Activated CD8-positive, alpha-beta memory T cell treated with anti-CD3 and anti-CD28 coated beads, Interleukin-2, amount 50 U/mL, for 48 hours (primary cell): ENCODE measurements at places on chromosomes 11 and 22.

- no peak for DNase-seq
Measured at GRCh38 chr11:125005491-125005890, 51.5 kb downstream of the CCDC15 start.

DNA sequence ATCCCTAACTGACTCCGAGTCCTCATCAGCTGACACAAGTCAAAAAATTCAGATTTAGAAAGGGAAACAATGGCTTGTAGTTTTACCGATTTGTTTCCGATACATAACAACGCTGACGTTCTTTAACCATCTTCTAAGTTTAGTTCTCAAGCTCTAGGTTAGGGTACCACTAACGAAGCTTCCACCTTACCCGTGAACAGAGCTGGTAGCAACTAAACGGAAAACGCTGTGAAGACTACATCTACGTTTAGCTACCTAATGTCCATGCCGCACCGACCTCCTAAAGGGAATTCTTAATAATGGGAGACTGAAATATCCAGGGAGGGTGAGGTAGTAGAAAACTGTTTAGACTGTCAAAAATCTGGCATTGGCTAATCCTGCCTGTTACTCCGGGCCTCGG is 1.0 kb downstream of the NUP98 start:
- DNase-seq, result no peak

DNA sequence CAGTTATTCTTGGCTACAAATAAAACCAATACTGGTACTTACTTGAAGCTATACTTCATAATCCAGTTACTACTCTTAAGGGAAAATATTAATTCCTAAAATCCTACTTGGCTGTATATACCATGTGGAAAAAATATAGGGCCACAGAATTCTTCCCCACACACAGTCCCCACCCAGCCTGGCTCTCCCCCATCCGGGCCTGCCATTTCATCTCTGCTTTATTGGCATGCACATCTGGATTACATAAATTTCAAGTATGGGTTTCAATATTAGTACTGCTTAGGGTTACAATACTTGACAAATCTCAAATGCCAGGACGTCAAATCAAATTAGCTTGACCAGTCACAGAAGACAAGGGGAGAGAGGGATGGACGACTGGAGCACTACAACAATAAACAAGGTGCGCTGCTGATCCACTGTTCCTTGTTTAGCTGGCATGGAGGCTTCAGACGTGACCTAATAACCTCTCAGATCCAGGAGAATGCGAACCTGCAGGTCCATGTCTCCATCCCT is 81.4 kb downstream of the ABTB2 start:
- DNase-seq, result no peak

DNA sequence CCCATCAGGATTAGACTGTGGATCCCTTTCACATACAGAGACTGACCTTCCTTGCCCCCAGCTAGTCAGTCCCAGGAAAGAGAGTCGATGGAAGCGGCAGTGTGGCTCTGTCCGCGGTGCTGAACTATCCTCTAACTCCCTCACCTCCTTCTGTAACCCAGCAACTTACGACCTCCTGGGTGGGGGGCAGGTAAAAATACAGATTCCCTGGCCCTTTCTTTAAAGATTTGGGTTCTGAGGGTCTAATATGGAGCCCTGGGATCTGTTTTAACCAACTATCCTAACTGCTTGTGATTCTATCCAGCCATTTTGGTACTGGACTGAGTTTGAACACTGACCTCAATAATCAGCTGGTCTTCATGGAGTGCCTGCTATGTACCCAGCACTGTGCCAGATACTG is 23.2 kb downstream of the MFNG start:
- DNase-seq, result no peak

- DNase-seq, result no peak
Measured at GRCh38 chr11:83025267-83025704, 46.4 kb downstream of the RAB30 start.

GRCh38 chr11:59145534-59145933 is 2.9 kb downstream of the FAM111A start:
- DNase-seq, result no peak
